ENCODE measurements at places on chromosomes 13 and 19. TPM values are rescaled to one million over a fixed set of nuclear protein-coding genes. Genes with fewer than 3 reads are reported as not detected.

DNA sequence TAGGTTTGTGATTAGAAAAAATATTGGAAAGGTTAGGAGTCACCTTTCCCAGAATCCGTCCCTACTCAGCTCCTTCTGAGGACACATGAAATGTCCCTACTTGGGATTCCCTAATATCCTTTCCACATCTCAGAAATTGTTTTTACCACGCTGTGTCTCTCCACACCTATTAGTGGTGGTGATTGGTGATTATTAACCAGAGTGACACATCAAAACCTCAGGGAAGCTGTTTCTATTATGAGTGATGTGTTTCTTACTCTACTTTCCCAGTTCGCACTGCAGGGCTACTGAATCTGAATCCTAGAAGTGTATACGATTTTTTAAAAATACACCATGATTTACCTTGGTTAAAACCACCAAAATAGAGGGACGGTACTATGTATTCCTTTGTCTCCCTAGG is 460.8 kb downstream of the TBC1D4 start:
- DNase-seq: no peak

- no peak for DNase-seq
Observed at GRCh38 chr13:26412936-26413716, 144.4 kb upstream of the WASF3 start.

GRCh38 chr13:64397701-64398100 is 2832.4 kb downstream of the PCDH9 start:
- no peak for DNase-seq

GRCh38 chr19:13995017-13995728 is 10.9 kb downstream of the RFX1 start:
- no peak for DNase-seq

- DNase-seq: no peak
Observed at GRCh38 chr13:27401210-27401609, 23.2 kb upstream of the GTF3A start.

DNA sequence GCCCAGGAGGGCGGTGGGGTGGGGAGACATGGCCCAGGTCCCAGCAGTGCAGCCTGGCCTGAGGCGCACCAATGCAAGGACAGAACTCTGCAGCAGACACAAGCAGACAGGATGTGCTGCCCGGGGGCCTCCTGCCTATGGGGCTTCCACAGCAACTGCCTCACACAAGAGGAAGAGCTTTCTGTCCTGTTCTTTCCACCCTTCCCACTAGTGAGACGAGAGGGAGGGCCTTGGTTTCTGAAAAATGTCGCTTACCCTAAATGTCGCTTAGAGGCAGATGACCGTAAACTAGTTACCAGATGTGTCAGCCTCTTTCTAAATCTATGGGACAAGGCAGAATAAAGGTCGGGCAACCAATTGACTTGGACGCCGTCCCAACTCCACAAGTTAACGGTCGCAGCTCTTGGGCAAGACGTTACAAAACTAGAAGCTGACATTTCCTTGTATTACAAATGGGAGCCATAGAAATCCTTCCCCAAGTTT is at the start of gene LAIR1:
Gene LAIR1, minus strand, starts transcription at position 157 of the 483 bp plus-strand sequence. Its CDS starts 127 bp downstream, at position 30.
- no peak for DNase-seq

Gene URAD
- total RNA-seq: not detected

Gene ATP12A
- 8.9 TPM for total RNA-seq

GRCh38 chr19:31402529-31403316 is 53.5 kb upstream of the TSHZ3 start:
- DNase-seq: no peak

- no peak for DNase-seq
Observed at GRCh38 chr13:75347925-75348324, 134.0 kb downstream of the TBC1D4 start.

- DNase-seq: no peak
Observed at GRCh38 chr13:98598043-98598442, 21.1 kb upstream of the STK24 start.

Gene LYPD3
- 549 TPM for total RNA-seq

Gene IL12RB1
- 0.34 TPM for total RNA-seq

Gene ATP4A
- not detected for total RNA-seq

DNA sequence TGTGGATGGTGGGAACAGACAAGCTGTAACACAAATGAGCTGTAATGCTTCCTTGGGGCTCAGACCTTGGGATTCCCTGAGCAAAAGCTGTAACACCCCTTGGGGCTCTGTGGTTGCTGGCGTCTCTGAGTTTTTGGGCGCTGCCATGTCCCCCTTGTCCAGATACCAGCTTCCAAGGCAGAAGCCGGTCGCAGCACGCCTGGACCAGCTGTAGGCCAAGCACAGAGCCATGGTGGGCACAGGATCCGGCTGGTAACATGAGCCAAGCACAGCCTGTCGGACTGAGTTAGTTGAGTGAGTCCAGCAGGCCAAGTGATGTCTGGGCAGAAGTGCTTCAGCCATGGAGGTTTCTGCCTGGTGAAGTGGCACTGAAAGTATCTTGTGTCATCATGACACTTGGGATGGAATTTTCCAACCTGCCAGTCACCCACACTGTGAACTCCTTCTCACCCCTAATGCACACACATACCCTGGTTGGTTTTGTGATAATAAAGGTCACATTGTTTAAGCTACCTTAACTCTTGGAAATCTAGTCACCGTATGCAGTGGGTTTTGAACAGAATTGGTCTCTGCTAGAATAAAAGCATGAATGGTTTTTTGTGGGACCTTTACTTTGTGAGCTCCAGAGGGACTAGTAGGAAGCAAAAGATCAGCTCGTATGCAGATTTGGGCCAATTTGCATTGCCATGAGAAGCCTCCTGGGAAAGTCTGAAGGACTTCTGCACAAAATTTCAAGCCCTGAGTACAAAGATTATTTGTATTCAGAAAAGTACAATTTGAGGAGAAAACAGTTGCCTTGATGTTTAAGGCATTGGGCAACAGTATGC is 7.0 kb upstream of the ZNF17 start:
- no peak for DNase-seq

Gene KLF1
- not detected for total RNA-seq

Gene ZNF534
- 0.13 TPM for total RNA-seq

- no peak for DNase-seq
Observed at GRCh38 chr19:11410682-11411081, 8.4 kb downstream of the RGL3 start.

- DNase-seq: no peak
Observed at GRCh38 chr19:4389511-4390016, 10.8 kb downstream of the SH3GL1 start.

Gene ZNF136
- 13.2 TPM for total RNA-seq

Measured in lower leg skin (tissue), 4 donors.